ENCODE measurements at places on chromosomes 16 and 17.

DNA sequence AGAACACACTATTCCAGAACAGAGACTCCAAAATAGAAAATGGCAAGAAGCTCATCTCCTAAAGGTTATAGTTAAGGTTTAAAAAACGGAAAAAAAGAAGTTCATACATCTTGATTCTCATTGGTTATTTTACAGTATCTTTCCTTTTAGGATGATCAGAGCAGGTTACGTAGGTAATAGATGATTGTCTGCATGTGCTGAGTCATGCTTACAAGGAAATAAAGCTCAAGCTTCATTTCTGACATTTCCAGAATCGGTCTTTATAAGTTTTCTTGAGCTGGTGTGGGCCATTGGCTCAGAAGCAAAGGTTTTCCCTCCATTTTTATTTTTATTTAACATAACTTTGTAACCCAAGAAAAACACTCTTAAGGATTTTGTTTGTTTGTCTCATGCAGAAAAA, 1030.3 kb upstream of the CDH8 start:
- no peak for DNase-seq

DNA sequence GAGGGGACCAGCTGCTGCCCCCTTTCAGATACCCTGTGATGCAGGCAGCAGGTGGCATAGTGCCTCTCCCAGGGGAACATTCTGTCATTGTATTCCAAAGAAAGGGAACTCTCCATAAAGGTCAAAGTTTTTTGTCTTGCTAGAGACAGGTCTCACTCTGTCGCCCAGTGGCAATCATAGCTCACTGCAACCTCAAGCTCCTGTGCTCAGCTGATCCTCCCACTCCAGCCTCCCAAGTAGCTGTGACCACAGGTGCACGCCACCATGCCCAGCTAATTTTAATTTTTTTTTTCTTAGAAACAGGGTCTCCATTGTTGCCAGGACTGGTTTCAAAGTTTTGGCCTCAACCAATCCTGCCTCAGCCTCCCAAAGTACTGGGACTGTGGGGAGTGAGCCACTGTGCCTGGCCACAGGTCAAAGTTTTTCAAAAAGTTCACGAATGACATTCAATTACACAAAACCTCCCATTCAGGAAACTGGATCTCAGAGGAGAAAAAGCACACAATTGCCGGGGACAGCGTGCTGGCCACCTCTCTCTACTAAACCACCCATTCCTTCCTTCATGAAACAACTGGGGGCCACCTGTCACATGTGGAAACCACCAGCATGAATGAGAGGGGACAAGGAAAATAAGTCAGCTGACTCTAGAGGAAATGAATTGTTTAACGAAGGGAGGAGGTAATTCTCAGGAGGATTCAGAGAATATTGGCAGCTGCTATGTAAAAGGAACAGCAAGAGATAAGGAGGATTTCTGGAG, 80.0 kb downstream of the MARCHF10 start:
- no peak for DNase-seq

GRCh38 chr16:85646976-85647375, 33.9 kb downstream of the GSE1 start:
- no peak for DNase-seq

- DNase-seq, result no peak
These were observed 3.8 kb upstream of the DYNLL2 start for GRCh38 chr17:58079300-58080033.

DNA sequence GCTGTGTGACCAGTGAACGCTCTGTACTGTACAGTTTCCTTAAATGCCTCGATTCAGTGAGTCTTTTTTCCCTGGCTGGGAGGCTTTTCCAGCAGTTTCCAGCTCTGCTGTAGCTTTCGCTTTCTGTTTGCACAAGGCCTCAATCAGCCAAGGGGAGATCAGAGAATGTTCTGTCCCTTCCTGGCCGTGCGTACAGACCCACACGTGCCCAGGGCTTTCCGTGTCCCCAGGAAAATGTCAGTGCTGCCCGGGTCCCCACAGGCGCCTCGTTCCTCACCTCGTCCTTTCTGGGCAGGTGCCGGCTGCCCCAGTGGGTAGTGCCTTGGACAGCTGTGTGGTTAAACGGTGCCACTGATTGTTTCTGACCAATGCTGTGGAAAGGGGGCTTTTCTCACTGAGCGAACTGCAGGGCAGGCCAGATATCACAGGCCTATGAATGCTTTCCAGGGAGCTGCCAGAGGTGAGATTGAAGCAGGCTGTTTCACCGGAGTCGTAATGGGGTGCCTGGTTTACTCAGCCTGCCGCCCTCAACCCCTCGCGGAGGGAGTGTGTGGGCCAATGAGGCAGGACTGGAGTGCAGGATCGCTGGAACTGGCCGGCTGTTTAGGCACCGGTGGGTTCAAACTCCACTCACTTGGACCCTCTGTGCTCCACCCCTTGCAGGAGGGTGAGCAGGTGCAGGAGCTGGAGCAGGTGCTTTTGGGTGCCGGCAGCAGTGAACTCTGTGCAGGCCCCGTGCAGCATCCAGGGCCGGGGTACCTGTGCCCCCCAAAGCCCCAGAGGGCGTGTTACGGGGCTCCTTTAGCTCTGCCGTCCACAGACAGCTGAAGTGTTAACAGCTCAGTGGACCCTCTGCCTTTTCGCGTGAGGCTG, 44.4 kb downstream of the ZNF778 start:
- DNase-seq, result no peak

DNA sequence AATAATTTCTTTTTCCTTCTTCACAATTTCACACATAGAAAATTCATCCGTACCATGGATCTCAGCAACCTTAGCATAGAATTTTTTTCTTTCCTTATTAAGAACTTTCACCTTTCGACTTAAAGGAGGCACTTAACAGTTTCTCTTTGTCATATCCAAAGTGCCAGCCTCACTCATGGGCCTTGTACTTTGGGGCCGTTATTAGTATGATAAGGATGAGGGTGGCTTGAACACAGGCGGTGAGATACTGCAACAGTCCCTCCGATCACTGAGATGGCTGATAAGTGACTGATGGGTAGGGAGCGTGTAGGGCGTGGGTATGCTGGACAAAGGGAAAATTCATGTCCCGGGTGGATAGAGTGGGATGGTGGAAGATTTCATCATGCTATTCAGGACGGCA, 85.3 kb downstream of the OR1D5 start:
- DNase-seq, result no peak

GRCh38 chr17:74373838-74374606, 6.7 kb downstream of the GPR142 start:
- DNase-seq, result no peak

DNA sequence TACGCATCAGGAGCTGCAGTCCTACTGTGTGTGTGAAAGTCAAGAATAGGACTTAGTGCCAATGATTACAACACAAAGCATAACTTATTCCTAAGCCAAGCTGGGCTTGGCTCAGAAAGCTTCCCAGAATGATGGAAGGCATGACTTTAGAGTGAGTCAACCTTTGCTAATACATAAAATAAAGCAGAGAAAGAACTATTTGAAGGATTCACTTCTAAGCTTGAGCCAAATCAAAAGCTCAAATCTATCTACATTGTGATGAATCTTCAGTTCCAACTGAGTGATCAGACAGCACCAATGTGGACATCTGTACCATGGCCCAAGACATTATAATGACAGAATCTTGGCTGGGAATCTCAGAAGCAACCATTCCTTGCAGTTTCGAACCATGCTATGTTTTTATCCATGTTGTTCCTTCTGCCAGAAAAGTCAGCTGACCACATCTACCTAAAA, 41.4 kb downstream of the SMG6 start:
- DNase-seq, result no peak

GRCh38 chr17:40493697-40494096, 7.7 kb downstream of the TNS4 start:
- DNase-seq, result no peak

- DNase-seq, result no peak
These were observed 10.4 kb downstream of the CHMP6 start for GRCh38 chr17:81002013-81002384.

DNA sequence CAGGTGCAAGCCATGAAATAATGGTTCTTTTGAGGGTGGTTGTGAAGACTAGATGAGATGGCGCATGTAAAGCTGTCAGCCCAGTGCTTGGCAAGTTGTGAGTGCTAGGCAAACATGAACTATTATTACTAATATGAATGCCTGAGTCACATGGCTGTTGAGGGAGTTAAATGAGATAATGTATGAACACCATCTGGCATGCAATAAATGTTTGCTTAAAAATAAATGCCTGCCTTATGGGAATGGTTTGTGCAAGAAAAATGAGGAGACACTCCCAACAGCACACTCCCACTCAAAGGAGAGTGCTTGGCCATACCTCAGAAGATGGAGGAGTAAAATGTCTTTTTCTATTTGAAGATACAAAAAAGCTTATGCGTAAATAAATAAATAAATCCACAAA, 3.6 kb downstream of the MAPK3 start:
- DNase-seq, result no peak

GRCh38 chr16:84884596-84885341, 65.0 kb downstream of the CRISPLD2 start:
- DNase-seq, result peak; percentile 78

- no peak for DNase-seq
These were observed 645.1 kb downstream of the KCNJ18 start for GRCh38 chr17:22337467-22337866.

GRCh38 chr17:82231312-82231561, 2.4 kb downstream of the SLC16A3 start:
- no peak for DNase-seq

GRCh38 chr17:80857756-80858171, 133.9 kb upstream of the CHMP6 start:
- no peak for DNase-seq

- DNase-seq, result no peak
These were observed 4.6 kb downstream of the CFAP20 start for GRCh38 chr16:58124601-58124915.

- DNase-seq, result no peak
These were observed 116.3 kb upstream of the MAF start for GRCh38 chr16:79716645-79717332.

DNA sequence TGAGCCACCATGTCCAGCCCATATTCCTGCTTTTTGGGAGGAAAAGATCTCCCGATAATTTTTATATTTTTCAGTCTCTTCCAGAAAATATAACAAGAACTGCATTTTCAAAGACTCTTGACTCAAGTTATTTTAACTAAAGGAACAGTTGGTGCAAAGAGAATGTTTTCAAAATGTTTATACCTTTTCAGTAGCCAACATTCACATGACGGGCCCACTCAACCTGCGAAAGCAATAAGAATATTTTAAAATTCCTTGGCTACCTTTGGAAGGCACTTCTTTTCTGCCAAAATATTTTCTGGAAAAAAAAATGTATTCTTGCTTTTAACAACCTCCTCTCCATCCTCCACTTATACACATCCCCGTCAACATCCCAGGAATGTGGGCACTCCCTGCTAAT, 140.3 kb downstream of the ZNF18 start:
- DNase-seq, result no peak

GRCh38 chr17:63436523-63437110, 9.5 kb downstream of the CYB561 start:
- no peak for DNase-seq

DNA sequence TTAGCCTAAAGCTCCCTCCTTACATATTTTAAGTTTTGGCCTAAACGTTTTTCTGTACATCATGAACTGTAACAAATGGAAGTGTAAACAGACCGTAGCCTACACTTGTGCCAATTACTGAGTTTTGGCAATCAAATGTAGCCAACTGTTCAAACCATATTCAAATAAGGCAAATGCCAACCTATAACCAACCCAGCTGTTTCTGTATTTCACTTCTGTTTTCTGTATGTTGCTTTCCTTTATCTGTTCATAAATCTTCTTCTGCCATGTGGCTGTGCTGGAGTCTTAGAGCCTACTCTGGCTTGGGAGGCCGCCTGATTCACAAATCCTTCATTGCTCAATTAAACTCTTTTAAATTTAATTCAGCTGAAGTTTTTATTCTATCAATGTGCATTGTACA, 6.9 kb upstream of the C16orf78 start:
- no peak for DNase-seq

DNA sequence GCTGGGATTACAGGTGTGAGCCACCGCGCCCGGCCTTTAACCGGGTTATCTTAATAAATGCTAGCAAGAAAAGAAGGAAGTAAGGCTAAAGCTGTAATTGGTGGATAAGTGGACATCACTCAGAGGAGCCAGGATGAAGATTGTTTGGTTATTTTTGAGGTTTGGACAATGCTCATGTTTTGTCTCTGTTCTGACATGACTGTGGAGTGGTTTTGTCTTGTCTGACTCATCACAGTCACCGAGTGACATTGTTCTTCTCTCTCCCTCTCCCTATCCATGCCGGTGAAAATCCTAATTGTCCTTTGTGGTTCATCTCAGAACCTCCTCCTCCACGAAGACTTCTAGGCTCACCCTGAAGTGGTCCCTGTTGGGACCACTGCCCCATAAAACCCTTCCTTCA, 23.5 kb upstream of the GRIN2A start:
- no peak for DNase-seq

DNA sequence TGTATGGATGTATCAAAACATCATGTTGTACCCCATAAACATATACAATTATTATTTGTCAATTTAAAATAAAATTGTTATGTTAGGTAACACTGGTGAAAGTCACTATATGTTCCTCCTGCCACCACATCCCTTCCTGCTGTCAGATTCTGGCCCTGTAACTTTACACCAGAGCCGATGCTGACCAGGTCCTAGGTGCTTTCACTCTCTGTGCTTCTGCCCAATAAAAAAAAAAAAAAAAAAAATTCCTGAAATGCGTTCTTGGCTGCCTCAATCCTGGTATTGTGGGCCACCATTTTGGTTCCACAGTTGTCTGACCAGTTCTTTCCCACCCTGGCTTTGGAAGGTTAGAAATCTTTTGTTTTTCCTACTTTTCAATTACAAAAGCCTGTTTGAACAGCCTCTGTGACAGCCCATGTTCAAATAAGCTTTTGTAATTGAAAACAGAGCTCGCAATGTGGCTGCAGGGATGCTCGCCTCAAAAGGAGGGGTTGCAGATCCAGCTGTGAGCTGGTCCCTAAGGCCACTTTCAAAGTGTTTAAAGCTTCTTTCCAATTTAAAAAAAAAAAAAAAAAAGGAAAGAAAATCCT, 831.0 kb upstream of the EEF2KMT start:
- no peak for DNase-seq

- no peak for DNase-seq
These were observed 98.9 kb upstream of the DYNLRB2 start for GRCh38 chr16:80441935-80442334.

DNA sequence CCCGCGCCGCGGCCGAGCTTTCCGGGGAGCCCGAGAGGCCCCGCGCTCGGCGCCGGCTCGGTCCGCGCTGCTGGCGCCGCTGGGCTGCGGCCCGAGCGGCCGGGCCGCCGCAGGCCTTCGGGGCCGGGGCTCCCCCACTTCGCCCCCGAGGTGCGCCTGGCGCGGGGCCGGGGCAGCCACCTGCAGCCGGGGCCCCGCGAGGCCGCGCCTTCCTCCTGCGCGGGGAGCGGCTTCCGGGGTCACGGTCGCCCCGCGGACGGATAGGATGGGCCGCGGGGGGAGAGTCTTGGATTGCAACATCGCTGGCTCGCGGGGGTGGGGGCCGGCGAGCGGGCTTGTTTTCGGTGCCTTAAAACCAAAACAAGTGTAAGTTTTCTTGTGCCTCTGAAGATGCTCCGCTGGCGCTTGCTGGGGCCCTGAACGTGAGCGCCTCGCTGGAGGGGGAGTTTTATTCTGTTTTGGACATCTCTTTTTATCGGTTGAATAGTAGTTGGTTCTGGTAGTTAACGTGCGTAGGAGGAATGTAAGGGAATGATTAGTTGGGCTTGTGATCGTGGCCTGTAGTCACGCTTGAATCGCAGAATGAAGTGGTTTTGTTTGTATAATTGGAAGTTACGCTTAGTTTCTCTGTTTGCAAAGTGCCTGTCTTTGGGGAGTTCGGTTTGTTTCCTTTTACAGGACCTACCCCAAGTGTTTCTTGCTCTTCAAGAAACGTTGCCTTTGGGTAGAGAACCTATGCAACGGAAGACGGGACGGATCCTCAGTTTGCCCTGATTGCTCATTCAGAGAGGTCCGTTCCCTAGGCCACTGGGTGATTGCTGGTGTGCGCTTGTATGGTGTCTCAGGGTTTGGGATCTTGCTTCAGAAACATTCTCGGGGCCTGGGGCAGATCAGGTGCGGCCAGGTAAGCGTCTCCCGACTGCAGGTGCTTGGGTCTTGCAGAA, 724 bp downstream of the UBE2I start:
- peak; percentile 80 for DNase-seq
